Activated T-cell treated with anti-CD3 and anti-CD28 coated beads for 48 hours (primary cell): ENCODE measurements at places on chromosomes 1 and 21.
A peak's percentile ranks its signal among the peaks of the same experiment; 100 is the strongest.

- no peak for DNase-seq
Observed at GRCh38 chr1:177024623-177025022, 139.9 kb downstream of the ASTN1 start.

- DNase-seq, result no peak
Observed at GRCh38 chr21:26112127-26112742, 58.3 kb downstream of the APP start.

DNA sequence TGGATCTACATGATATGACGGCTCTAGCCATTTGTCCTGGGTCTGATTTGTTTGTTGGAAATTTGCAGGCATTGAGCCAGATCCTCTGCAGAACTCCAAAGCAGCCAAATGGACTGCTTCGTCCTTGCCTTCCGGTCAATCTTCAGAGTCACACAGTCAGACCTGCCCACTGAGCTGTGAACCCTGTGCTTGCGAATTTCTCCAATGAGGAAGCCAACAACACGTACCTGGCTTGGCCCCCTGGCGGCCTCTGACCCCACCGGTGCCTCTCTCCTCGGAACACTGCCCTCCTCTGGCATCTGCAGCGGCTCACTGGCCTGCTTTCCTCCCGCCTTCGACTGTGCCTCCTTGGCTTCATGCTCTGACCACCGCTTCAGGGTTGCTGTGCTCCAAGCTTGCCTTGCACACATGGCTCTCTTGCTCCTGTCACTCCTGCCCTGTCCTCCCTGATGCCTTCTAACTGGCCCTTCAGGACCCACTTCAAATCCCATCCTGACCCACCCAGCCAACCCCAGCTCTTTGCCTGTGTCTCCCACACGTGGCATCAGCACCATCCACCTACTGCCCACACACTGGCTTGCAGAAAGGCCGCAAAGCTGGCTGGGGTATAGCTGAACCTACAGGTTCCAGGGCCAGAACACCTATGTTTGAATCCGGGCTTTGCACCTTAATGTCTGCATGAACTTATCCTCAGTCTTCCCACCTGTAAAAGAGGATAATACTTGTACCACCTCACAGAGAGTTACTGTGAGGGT is 128.2 kb downstream of the KCNN3 start:
- DNase-seq, result no peak

- no peak for DNase-seq
Observed at GRCh38 chr21:26438976-26439375, 134.1 kb downstream of the CYYR1 start.

DNA sequence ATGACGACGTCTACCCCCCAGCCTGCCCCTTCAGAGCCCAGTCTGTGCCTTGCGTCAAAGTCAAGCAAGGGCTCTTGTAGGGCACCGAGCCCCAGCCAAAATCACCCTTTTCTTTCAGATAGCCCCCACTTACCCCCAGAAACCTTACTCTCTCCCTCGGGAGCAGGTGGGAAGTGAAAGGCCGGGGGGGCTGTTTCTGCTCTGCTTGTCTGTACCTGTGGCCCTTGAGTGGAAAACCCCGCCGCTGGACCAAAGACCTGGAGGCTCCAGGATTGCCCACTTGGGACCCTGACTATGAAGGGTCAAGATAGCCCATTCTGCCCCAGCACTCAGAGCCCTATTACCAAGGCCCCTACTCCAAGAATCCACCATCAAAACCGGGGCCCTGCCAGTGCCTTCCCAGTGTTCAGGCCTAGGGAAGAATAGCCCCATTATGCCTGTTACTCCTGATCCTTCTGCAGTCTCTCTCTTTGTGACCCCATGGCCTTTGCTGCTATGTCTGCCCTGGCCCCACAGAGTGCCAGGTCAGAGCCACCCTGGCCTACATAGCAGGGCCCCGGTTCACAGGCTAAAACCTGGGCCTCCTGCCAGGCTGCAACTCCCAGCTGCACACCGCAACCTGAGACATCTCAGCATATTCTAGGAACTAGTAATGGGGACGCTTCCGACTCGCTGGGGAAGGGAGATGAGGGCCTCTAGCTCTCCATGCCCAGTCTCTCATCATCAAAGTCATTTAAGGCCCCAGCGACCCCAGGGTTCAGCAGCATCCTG is 22.2 kb upstream of the HPDL start:
- no peak for DNase-seq

- DNase-seq, result peak; percentile 33
Observed at GRCh38 chr1:38586993-38587646, 272.5 kb downstream of the RRAGC start.

- DNase-seq, result no peak
Observed at GRCh38 chr1:200638073-200638472, 17.5 kb upstream of the KIF14 start.

DNA sequence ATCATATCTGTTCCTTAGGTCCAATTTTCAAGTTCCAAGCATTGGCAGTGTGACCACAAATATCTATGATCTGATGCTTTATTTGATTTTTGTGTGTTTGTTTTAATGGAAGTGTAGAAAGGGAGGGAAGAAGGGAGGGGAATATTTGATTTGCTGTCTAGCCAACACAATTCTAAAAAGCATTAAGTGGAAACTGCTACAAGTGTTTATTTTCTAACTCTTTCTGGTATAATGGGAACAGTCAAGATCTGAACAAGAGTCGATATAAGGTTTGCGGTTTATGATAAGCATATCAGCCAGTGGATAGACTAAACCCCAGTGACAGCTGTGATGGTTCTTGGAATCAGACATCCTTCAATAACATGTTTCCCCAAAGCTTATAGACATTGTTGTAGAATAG is 267.8 kb upstream of the SNX7 start:
- DNase-seq, result no peak

DNA sequence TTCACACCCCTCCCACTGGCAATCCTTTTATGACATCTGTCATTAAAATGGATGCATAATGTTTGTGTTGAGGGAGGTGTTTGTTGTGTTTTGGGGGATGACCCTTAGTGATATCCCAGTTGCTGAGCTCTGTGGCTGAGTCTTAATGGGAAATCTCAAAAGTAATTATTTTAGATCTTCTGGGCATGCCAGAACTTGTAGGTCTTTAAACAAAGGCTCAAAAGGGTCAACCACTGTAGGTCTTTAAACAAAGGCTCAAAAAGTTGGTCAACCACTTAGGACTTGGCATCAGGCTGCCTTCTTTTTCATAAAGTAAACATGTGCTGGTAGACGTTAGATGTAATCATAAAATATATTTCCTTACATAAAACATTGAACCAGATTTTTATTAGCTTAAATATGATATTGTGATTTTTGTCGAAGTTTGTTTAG is 78.0 kb downstream of the CDC14A start:
- DNase-seq, result no peak

DNA sequence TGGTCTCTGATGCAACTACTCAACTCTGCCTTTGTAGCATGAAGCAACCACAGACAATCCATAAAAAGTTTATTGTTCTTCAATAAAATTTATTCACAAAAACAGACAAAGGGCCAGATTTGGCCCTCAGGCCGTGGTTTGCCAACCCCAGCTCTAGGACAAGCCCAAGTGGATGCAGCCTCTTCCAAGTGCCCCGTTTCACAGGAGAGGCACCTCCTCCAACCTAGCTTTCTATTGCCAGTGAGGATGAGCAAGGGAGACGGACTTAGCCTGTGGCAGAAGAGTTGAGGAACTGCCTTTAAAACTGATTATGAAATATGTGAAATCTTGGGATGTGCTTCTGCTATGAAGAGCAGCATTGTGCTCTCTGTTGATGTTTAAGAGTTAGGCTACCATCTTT is 105.4 kb downstream of the PSMG1 start:
- no peak for DNase-seq
